Stimulated activated CD4-positive, alpha-beta T cell treated with anti-CD3 and anti-CD28 coated beads, Interleukin-15, amount 100 ng/mL, for 1 hour (primary cell): ENCODE measurements at places on chromosomes 16 and 17.
A peak's percentile ranks its signal among the peaks of the same experiment; 100 is the strongest.

- no peak for DNase-seq
These were observed 185.3 kb upstream of the CACNG3 start for GRCh38 chr16:24070851-24071250.

DNA sequence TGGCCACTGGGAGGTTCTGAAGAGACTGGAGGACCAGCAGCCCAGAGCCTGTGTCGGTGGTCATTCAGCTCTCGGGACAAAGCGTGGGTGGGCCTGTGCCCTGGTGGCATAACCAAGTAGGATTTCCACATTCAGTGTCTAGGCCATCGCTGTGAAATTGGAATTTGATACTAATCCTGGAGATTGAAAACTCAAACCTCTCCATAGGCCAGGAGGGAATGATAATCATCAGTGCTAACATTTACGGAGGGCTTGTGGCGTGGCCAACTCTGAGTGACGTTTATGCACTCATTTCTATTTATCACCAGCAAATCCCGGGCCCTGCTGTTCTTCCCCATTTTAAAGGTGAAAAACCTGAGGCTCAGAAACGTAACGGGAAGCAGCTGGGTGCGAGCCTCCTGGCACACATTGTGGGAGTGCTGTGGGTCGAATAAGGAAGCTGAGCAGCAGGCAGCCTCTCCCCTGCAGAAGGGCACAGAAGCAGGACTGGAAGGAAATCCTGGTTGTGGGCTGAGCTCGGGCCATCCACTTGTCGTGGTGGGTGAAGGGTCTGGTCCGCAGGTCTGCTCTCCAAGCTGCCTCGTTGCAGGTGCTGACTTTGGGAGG is 33.1 kb downstream of the RAI1 start:
- no peak for DNase-seq

DNA sequence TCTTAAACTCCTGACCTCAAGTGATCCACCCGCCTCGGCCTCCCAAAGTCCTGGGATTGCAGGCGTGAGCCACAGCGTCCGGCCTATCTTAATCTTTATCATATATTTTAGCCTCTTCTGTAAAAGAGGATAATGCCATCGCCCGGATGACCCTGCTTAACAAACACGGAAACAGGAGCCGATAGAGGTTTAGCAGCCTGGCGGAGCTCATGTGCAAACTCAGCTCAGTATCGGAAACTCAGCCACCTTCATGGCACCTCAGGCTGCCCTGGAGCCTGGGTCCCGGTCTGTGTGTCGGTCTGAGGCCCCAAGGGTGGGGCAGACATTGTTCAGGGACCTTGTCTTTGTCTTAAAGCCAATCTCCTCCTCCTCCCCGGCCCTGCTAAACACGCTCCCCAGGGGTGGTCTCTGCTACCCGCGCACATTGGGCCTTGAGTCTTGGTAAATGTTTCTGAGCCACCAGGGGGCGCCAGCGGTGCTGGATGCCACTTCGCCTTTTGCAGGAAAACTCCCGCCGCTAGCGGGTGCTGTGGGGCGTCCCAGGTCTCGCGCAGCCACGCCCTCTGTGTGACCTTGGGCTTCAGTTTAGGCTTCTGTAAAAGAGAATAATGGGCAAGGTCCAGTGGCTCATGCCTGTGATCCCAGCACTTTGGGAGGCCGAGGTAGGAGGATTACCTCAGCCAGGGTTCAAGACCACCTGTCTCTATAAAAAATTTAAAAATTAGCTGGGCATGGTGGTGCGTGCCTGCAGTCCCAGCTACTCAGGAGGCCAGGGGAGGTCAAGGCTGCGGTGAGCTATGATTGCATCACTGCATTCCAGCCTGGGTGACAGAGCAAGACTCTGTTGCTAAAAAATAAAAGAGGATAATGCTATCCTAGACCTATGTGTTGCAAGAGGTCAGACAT is 2.7 kb downstream of the CETP start:
- DNase-seq: peak; percentile 92

- no peak for DNase-seq
These were observed 93.2 kb upstream of the ZNF469 start for GRCh38 chr16:88289561-88289960.

GRCh38 chr17:62713086-62713881 is 85.8 kb downstream of the MRC2 start:
- no peak for DNase-seq
